Smooth muscle cell of the brain vasculature (primary cell): ENCODE measurements at places on chromosomes 12 and 14.

DNA sequence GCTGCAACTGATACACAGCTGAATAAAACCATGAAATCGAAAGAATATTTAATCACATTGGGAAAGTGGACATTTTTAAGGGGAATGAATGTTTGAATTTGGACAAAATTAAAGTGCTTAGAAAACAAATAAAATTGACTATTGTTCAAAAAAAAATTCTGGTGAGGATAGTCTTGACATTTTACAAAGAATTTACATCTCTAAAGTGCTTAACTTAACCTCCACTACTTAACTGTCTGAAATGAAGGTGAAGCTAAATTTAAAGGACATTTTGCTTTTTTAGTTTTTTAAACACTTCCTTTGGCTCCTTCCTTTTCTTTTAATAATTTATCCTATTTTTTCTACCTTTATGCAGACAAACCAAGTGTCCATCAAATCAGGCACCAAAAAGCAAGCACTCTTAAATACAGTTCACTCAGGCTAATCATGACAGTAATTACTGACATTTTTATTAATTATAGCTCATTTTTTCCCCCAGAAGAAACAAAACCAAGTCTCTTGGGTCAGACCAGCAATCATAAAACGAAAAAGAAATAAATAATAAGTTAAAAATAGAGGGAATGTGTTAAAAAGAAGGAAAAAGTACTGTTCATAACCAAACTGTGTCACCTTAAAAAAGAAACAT, 5.7 kb upstream of the CCND2 start:
- DNase-seq = no peak

DNA sequence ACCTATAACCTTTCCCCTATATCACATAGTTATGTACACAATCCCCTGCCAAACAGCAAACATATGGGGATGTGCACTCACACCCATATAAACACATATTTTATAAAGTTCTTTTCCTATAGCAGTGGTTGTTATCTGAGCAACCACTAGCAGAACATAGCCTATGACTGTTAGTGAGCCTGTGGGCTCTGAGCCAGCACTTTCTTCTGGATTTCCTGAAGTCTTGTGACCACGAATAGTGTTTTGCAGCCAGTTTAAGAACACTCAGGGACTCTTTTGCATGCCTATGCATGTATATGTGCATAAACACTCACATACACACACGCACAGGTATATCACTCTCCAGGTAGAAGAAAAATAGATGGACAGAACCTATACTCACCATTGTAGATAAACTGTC, 17.1 kb downstream of the TESPA1 start:
- no peak for DNase-seq

DNA sequence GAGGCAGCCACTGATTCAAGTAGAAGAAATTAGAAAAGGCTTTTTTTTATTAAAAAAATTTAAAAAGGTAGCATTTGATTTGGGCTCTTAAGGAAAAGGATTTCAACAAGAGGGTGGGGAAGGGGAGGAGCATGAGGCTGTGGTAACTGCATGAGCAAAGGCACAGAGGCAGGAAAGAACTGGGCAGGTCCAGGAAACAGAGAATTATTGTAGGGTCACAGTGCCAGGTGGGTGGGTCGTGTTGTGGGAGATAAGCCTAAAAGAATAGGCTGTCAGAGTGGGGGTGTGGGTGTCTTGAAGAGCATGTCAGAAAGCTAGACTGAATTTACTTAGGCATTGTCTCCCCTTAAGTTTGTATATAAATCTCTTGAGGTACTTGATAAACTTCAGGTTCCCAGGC, 7.8 kb downstream of the LIMA1 start:
- no peak for DNase-seq

DNA sequence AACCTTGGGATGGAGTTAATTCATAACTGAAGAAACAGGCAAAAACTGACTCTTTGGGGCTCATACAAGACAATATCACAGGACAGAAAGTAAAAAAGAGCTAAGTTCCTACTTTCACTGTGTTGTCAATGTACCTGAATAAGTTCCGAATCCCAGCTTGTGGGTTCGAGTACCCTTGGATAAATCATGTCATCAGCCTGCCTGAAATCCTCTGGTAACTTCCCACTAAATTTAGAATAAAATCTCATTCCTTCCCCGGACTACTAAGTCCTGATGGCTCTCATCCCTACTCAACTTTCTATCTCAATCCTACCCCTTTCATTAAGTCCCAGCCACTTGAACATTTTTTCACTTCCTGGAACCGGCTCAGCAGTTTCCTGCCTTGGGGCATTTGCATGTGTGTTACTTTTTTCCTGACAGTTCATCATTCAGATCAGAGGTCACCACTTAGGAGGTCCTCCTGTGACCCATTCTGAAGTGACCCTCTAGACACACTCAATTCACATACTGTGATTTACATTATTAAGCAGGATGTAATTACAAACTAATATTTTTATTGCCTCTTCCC, 12.7 kb downstream of the ERP29 start:
- DNase-seq = no peak

DNA sequence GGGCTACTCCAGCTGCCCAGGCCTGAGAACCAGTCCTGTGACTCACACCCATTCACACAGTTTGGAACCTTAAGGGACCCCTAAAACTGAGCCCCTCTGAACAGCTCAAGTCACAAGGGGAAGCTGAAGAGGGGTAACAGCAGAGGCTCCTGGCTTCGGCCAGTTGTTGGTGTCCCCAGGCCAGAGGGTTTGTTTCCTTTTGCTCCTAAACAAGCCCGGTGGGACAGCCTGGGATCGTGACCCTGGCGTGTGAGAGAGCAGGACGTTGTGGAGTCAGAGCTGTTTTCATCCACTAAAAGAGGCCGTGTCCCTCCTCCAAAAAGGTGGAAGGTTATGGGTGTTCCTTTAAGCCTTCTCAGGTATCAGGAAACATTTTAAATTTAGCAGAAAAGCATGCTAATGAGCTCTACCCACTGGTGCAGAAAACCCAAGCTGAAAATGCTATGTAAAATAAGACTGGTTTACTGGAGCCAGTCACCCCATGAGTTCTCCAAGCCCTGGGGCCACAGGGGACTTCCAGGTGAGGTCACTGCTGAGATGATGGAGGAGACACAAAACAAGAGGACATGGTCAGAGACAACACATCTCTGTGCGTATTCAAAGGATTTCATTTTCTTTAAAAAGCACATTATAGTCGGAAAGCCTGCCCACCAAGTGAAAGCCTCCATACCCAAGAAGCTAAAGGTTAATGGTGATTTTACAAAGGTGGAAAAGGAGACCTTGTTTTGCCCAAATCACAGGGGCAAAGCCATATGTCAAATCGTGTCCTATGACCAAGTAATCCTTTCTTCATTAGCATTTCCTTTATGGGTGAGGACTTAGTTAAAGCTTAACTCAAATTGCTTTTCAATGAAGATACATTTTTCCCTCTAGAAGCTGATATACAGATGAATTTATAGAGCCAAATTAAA, 14.1 kb downstream of the PRKAB1 start:
- no peak for DNase-seq

- no peak for DNase-seq
Observed at GRCh38 chr12:96425321-96425720, 25.1 kb upstream of the CDK17 start.

DNA sequence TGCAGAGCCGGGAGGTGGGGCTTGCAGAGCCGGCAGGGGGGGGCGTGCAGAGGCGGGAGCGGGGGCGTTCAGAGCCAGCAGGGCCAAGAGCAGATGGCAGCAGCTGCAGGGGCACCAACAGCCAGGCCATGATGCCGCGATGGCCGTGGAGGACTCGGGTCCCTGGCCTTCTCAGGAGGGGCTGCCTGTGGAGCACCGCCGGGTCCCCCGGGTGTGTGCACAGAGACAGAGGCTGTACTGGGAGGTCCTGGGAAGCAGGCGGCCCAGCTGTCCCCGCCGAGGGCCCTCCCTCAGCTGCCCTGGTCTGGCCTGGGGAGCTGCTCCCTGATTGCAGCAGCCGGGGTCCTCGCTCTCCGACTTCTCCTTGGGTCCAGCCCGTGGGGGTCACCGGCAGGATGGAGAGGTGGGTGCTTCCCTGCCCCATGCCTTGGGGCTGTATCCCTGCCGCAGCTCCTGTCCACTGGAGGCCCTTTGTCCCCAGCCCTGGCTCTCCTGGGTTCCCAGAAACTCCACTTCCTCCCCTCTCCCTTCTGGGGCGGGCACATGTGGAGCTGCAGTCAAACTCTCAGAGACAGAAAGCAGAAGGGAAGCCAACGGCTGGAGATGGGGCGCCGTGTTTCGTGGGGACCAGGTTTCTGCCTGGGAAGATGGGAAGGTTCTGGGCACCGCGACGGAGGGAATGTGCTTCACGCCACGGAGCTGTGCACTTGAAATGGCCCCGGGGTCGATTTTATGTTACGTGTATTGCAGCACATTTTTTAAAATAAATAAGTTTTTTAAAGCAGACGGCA, 75.8 kb upstream of the GALNT9 start:
- no peak for DNase-seq

GRCh38 chr12:50825372-50825838, 17.3 kb upstream of the TMPRSS12 start:
- peak; percentile 53 for DNase-seq

GRCh38 chr14:92677087-92677668, 71.2 kb downstream of the LGMN start:
- no peak for DNase-seq

DNA sequence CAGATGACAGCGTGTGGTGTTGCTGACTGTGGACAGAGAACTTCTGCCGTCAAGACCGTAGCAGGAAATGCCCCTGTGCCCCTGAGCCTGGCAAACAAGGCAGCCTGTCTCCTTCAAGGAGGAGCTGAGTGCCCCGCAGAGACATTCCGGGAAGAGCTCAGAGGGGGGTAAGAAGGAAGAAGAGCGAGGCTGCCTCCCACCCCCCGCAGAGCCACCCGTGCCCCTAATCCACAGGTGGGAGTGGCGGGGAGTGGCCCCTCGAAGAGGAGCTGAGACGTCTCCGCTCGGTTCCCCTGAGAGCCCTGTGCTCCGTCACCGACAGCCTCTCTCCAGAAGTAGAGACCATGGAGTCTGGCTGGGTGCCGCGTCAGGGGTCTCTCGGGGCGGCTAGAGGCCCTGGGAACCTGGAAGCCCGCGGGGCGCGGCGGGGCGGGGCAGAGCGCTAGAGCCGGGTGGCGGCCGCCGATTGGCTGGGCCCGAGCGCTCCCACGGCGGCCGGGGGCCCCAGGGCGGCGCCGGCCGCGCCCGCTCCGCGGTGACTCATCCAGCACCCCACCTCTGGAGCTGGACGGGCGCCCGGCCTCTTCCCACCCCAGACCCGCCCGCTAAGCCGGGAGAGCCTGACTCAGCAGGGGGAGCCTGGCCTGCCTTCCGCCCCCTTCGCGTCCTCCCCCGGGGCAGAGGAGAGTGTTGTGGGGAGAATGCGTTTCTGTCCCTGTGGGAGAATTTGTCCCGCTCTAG, 25.2 kb upstream of the KRT78 start:
- DNase-seq = peak; percentile 76

GRCh38 chr14:59273737-59274136, 85.3 kb downstream of the DAAM1 start:
- no peak for DNase-seq

GRCh38 chr12:132761032-132761920, at the start of gene ANKLE2:
Gene ANKLE2 (minus strand): TSS chr12:132761832. CDS start chr12:132761798, 34 bp downstream.
- no peak for DNase-seq

GRCh38 chr12:12726555-12727093, 9.5 kb downstream of the CDKN1B start:
- DNase-seq = no peak

- DNase-seq = no peak
Observed at GRCh38 chr12:63802012-63802608, 22.4 kb downstream of the RXYLT1 start.

DNA sequence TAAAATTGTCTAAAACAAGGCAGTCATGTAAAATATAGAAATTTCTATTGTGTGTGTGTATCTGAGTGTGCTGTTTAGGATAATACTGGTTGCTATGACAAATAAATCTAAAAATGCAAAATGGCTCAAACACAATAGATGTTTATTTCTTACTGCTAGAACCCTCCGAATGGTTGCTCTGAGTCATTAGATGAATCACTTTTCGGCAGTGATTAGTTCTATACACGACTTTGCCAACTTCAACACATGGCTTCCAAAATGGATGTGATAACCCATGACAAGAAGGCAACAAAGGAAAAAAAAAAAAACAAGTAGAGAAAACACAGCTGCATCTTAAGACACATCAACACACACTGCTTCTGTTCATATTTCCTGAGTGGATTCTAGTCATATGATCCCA, 729.2 kb downstream of the AACS start:
- DNase-seq = no peak

- DNase-seq = no peak
Observed at GRCh38 chr12:47407463-47408129, 298.2 kb downstream of the RPAP3 start.

DNA sequence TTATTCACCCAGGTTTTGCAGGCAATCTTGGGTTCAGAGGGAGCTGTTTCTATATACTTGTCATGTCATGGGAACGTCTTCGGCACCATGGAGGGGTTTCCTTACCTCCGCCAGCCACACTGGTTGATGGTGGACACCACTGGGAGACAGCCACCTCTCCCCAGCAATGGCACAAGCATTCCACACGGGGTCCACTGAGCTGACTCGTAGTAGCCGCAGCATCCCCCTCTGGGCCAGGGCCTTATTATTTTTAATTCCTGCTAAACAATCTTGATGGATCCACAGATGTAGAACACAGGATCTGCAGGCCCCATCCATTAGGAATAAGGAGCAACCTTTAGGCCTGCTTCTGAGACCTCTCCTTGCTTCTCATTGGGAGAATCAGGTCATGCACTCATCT, 132.9 kb downstream of the DICER1 start:
- no peak for DNase-seq

DNA sequence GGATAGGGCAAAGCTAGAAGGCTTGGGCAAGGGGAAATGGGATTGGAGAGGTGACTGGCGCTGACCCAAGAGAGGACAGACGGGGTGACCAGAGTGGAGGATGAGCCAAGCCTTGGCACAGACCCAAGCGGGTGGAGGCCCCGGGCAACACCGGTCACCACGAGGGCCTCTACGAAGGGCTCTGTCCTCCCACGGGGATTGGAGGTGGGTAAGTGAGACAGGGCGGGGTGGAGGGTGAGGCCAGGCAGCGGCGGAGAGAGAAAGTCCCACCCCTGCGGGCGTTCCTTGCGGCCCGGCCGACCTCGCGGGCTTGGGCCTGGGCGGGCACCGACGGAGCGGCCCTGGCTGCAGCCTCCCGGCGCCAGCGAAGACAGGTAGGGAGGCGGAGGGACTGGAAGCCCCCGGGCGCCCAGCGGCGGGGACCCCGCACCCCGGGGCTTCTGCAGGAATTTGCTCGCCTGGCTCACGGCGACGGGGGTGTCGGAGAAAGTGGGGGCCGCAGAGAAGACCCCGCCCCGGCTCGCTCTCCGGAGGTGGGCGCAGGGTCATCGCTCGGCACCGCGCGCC, at the start of gene PAPLN:
Gene PAPLN (plus strand): TSS at position 288 of the 567 bp plus-strand sequence. CDS start 2,273 bp downstream, outside the sequence.
- DNase-seq = no peak

- DNase-seq = no peak
Observed at GRCh38 chr12:666766-667308, 3.6 kb upstream of the NINJ2 start.

- no peak for DNase-seq
Observed at GRCh38 chr14:91238085-91238484, 6.4 kb downstream of the GPR68 start.

DNA sequence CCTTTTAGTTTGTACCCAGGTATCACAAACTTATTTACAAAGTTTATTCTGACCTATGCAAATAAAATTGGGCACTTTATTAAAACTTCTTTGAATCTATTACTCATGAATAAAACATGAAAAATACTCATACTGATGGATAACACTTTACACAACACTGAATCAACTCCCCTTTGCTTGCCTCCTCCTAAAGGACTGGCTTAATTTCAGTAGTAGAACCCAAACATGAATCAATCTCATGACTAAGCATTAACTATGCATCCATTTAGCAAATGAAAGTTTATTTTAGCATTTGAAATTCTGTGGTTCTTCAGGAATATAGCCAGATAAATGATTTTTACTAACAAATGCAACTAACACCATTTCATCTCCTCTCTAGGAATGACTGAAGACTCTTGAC, 32.4 kb downstream of the DENND5B start:
- DNase-seq = no peak
